T-helper 17 cell (primary cell): ENCODE measurements at places on chromosomes 13 and 19. TPM values are rescaled to one million over a fixed set of nuclear protein-coding genes. Genes with fewer than 3 reads are reported as not detected.

- no peak for DNase-seq
These were observed 22.1 kb upstream of the RASA3 start for GRCh38 chr13:114154476-114154875.

DNA sequence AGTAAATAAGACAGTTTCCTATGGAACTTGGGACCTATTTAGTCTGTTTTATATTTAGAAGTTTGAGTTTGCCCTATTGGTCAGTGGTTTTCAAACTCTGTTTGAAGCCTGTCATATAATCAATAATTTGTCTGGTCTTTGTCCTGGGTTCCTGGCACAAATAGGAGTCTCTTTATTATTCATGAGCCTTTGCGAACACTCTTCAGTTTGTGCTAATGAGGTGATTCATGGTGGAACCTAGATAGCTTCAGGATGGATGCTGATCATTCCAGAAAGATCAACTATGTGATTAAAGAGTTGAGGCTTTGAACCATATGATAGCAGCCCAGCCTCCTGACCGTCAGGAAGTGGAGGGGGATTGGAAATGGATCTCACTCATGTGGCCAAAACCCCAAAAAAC lies 10.0 kb upstream of the VWA8 start:
- no peak for DNase-seq

DNA sequence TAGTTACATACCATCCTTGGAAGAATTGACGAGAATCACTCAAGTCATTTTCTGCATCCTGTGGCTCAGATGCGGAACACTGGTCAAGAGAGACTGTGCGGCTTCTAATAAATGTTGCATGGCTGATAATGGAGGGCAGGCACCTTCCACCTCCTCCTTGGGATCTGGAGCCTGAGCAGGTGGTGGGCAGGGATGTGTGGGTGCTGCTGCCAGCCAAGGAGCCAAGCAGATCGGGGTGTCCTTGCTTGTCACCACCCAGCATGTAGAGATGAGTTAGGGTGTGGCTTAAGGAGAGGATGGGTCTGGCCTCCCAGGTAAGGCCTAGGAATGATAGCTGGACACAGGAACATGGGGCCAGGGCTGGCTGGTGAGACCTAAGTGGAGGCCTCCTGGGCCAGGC lies 17.5 kb downstream of the GPI start:
- DNase-seq, result no peak

Gene IGFL3
- not detected for total RNA-seq
